ENCODE measurements at places on chromosomes 11 and 22. TPM values are rescaled to one million over a fixed set of nuclear protein-coding genes. Genes with fewer than 3 reads are reported as not detected.

GRCh38 chr11:11313902-11314692 is 39.0 kb downstream of the CSNK2A3 start:
- DNase-seq = no peak

The OR5B21 gene
- not detected for total RNA-seq

The TRIM48 gene
- total RNA-seq = not detected

DNA sequence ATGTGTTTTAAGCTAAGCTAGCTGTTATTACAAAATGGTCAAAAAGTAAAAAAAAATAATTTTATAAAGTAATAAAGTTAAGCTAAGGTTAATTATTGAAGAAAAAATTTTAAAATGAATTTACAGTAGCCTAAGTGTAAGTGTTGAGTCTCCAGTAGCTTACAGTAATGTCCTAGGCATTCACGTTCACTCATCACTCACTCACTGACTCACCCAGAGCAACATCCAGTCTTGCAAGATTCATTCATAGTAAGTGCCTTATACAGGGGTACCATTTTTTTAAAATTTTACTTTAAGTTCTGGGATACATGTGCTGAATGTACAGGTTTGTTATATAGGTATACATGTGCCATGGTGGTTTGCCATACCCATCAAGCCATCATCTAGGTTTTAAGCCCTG is 11.6 kb upstream of the OOSP4B start:
- DNase-seq = no peak

GRCh38 chr11:122363296-122363695 is 247.3 kb upstream of the BLID start:
- no peak for DNase-seq

- no peak for DNase-seq
These were observed 657 bp downstream of the ELMOD1 start for GRCh38 chr11:107591378-107592230.

The OLFML1 gene
- total RNA-seq = not detected

- no peak for DNase-seq
These were observed 568.9 kb downstream of the LUZP2 start for GRCh38 chr11:25065746-25066145.

The MPZL3 gene
- total RNA-seq = 0.21 TPM

The OR5P2 gene
- not detected for total RNA-seq

- no peak for DNase-seq
These were observed 20.2 kb downstream of the MPPED1 start for GRCh38 chr22:43431808-43432554.

The TIMP3 gene
- 428 TPM for total RNA-seq

DNA sequence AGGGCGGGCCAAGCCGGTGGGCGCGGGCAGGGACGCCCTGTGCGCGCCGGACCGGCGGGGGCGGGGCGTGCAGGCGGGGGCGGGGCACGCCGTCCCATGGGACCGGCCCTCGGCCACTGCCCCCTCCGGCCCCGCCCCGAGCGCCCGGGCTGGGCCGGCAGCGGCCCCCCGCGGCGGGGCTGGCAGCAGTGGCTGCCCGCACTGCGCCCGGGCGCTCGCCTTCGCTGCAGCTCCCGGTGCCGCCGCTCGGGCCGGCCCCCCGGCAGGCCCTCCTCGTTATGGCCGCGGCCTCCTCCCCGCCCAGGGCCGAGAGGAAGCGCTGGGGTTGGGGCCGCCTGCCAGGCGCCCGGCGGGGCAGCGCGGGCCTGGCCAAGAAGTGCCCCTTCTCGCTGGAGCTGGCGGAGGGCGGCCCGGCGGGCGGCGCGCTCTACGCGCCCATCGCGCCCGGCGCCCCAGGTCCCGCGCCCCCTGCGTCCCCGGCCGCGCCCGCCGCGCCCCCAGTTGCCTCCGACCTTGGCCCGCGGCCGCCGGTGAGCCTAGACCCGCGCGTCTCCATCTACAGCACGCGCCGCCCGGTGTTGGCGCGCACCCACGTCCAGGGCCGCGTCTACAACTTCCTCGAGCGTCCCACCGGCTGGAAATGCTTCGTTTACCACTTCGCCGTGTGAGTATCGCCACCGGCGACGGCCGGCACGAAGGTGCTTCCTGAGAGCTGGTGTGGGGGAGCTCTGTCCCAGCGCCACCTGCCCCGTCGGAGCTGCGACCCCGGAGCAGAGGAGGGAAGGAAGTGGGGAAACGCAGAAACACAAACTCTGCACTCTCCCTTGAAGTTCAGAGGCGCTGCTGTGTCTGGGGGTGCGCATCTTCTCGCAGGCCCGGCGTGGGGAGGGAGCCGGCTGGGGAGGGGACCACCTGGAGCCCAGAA is at the start of gene KCNQ1:
Gene KCNQ1 (plus strand): TSS at position 188 of the 925 bp plus-strand sequence. CDS start 91 bp downstream, at position 279.
- no peak for DNase-seq

DNA sequence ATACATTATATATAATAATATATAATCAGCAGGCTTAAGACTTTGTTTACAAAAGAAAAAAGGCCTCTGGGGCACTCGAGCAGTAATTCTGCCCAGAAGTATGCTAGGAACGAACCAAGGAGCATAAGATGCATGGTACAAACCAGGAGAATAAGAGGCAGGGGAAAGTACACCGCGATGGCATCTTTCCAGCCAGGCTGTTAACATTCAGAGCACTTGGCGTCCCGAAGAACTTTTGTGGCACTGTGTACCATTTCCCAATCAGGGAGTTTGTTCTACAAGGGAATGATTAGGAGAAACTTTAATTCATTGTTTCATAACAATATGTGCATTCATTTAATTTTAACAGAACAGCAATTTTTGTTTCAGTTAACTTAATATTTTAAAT is 125.1 kb downstream of the WT1 start:
- DNase-seq = no peak

DNA sequence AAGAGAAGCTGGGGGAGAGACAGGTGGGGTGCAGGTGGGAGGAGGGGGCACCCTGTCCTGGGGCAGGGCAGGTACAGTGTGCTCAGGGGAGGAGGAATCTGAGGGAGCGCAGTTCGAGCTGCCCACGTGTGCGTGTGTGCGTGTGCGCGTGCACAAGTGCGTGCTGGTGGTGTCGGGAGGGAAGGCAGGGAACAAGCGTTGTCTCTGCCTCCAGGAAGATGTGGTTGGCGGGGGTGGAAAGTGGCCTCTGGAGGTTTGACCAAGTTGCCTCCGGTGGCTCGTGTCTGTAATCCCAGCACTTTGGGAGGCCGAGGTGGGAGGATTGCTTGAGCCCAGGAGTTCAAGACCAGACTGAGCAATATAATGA is 49.9 kb upstream of the THY1 start:
- DNase-seq = no peak

The KCNJ4 gene
- total RNA-seq = not detected
